ENCODE measurements at places on chromosomes 16 and 17. TPM values are rescaled to one million over a fixed set of nuclear protein-coding genes. Genes with fewer than 3 reads are reported as not detected.

Gene KRTAP17-1
- not detected for total RNA-seq

Gene NETO2
- 1.8 TPM for total RNA-seq

Gene WNT9B
- not detected for total RNA-seq

Gene AANAT
- total RNA-seq = not detected

Gene KRT17
- total RNA-seq = not detected

Gene RHBDL3
- total RNA-seq = not detected

Gene CLCN7
- total RNA-seq = 70.5 TPM

Gene OR1F1
- total RNA-seq = not detected

Gene TP53TG3F
- total RNA-seq = not detected

Gene IKZF3
- 39.7 TPM for total RNA-seq

Gene ABCA3
- total RNA-seq = 7.0 TPM

Gene CCDC200
- total RNA-seq = 1.0 TPM
